ENCODE measurements at places on chromosomes 2 and 18.

DNA sequence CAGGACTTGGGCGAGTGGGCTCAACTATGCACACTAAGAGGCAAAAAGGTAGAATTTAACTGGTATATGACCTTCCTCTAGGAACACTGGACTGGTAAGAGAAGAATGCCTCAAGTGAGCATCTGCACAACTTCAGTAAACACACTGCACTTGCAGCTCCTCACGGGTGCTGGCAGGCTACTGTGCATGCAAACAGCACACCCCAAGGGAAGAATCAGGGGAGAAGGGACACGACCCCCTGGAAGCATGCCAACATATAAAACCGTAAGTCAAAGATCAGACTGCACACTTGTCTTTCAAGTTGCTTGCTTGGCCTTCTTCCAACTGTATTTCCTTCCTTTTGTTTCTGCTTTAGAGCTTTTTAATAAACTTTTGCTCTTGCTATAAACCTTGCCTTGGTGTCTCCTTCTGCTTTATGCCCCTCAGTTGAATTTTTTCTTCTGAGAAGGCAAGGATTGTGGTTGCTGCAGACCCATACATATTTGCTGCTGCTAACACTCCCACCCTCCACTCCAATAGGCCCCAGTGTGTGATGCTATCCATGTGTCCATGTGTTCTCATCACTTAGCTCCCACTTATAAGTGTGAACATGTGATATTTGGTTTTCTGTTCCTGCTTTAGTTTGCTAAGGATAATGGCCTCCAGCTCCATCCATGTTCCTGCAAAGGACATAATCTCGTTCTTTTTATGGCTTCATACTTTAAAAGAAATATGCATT, 263.7 kb upstream of the SPOPL start:
- no peak for DNase-seq

- no peak for DNase-seq
These were observed 247.9 kb downstream of the TSN start for GRCh38 chr2:122003196-122003940.

DNA sequence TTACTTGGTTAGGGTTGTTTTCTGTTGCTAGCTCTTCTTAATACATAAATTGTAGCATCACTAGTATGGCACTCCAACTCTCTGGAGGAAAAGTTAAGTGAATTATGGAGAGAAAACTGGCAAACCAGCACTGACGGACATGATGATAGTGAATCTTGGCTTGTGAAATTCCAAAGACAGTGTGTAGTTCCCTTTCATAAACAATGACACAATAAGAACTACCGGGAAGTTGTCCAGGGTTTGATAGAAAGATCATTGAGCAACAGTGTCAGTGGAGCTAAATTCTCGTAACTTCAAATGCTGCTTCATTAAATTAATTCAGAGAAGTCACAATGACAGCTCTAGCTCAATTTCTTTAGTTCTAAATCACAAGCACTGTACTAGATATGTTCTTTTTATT, 66.5 kb downstream of the RIT2 start:
- no peak for DNase-seq

DNA sequence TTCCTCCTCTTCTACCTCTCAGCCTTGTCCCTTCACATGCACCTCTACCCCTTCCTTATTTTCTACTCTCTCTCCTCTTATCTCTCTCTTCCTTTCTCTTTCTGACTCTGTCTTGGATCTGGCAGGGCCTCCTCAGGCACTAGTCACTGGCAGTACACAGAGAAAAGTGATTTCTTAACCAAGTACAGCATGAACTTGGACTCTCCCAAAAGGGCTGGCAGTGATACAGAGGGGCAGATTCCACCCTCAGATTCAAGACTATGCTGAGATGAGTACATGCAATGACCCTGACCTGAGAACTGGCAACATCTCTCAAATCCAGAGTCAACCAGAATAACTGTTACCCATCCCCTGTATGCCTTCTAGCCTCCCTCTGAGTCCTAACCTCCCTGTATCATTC, 4.3 kb downstream of the AOX1 start:
- no peak for DNase-seq

GRCh38 chr2:181677912-181678586, 2.3 kb downstream of the NEUROD1 start:
- DNase-seq: no peak

GRCh38 chr2:129912066-129912820, 67.2 kb upstream of the RAB6C start:
- no peak for DNase-seq

DNA sequence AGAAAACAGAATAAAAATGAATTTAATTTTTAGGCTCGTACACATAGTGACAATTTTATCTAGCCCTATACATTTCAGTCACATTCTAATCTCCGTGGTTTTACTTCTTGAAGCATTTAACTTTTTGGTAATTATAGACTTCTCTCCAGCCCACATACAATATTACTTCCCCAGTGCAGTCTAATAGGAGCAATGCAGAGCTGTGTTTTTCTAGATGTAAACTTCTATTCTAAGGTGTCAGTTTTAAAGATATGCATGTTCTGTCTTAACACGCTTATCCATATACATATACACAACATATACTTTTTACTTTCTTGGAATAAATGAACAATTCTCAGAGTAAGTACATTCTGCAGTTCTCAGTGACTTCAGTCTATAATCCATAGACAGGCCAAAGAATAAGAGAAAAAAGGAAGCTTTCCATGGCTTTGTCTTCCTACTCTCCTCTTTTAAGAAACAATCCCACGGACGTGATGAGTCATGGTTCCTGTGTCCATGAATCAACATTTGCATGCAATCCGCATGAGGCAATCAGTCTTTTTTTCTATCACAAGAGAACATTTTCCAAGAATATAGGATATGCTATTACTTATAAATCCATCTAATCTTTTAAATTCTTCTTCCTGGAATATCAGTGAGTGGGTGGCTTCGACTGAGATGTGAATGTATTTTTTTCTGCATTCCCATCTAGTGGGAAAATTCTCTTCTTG, 42.8 kb downstream of the CCDC102B start:
- no peak for DNase-seq

DNA sequence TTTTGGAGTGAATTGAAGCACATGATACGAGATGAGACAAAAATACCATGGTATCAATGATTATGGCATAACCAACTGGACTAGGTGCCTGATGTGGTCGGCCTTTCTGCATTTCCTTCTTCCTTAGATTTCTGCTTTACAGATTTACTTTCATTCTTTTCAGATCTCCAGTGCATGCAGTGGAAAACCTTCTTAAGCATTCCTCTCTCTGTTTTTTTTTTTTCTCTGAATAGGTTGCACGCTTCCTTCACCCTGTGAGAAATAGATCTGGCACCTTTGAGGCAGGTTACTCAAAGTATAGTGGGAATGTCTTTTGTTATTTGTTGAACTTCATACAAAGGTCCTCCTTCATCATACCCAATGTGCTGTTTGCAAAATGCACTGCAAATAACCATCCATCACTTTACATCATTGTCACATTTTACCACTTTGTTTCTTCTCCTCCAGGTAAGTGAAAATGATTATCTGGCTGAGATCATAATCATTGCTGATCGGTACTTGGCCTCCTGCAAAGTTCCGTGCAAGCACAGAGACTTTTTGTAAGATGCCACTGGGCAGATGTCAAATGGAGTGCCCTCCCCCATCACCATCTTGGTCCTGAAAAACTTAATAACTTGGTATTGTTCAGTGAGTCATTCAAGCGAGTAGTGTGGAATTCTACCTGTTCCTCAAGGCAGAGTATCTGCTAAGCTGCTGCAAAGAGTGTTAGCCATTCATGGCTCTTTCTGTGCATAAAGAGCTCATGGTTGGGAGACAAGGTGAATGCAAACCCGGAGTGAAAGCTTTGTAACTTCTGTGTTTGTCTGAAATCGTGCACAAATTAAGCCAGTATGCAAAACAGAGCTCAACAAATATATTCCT, 30.0 kb upstream of the KLHL14 start:
- no peak for DNase-seq

DNA sequence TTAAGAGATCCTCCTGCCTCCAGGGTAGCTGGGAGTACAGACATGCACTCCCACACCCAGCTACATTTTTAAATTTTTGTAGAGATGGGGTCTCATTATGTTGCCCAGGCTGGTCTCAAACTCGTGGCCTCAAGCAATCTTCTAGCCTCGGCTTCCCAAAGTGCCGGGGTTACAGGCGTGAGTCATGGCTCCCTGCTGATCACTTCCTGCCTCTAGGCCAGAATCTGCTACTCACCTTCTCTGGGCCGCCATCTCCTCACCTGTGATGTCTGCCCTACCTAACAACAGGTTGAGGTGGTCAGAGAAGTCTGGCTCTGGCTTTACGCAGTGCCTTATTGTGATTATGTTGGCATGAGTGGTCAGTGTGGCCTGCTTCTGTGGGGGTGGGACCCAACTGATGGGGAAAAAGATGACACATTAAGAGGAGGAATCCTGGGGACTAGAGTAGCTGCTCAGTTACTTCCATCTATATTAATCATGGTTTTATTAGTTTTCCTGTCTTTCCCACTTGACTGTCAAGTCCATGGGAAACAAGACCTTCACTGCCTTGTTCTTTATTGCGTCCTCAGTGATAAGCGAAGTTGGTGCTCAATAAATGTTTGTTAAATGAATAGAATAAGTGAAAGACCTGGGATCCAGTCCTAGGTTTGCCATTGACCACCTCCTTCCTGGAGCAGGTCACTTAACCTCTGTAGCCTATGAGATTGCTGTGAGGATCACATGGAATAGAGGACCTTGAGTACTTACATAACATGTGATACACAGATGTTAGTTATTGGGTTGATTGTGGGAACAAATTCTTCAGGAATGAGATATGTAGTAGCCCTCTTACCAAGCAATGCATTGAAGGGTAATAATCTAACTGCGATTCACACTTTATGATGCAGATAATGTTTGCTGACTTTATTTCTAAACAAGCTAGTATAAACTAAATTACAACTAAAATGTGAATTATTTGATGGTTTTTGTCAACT, 15.7 kb downstream of the KCTD1 start:
- no peak for DNase-seq

- no peak for DNase-seq
These were observed 648.0 kb downstream of the GALR1 start for GRCh38 chr18:77897606-77898005.

DNA sequence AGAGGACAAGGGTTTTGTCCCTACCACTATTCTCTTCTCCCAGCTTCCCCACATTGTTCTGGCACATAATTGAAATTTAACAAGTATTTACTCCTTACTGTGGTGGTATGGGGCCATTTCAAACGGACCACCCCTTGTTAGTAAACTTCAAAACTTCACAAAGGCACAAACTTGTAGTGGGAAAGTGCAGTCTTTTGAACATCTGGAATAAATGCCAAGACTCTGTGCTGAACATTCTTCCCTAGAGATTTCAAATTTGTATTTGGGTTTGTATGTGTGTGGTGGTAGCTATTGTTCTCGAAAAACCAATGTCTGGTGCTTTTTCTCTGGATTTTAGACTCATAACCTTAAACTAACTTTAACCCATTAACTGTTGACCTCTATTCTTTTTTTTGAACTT, 151.6 kb downstream of the NRP2 start:
- DNase-seq: no peak

GRCh38 chr2:44371445-44371844, 9.7 kb downstream of the CAMKMT start:
- no peak for DNase-seq

DNA sequence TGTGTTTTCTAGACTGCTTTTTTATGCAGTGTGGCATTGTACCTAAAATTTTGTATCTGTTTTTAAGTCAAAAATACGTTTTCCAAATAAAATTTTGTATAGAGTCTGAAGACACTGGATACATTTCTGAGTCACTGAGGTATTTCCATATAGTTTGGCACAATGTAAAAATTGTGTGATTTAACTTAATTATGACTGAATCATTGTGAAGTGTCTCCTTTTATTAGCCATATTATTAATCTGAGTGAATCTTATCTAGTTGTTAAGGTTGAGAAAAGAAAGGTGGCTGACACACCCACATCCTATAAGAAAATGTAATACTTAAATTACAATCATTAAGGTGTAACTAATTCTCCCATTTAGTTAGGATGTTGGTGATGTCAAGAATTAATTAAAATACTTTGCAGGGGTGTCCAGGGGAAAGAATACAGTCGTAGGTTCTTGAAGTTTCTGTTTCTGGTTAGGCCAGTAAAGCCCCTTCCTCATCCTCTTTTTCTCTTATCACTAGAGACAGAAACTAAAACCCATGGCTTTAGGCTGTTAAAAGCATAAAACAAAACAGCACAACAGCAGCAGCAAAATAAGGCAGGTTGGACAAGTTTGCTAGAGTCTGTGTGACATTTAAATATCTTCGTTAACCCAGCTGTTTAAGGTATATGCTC, 71.6 kb downstream of the UBE2E3 start:
- no peak for DNase-seq

GRCh38 chr2:226644399-226644865, 155.2 kb downstream of the IRS1 start:
- DNase-seq: no peak
